Activated T-helper 17 cell treated with anti-CD3 and anti-CD28 coated beads, Interleukin-2, amount 50 U/mL, for 72 hours (primary cell): ENCODE measurements at places on chromosomes 11 and 22. TPM values are rescaled to one million over a fixed set of nuclear protein-coding genes. Genes with fewer than 3 reads are reported as not detected.
A peak's percentile ranks its signal among the peaks of the same experiment; 100 is the strongest.

Gene SYT13
- total RNA-seq = not detected

Gene PPME1
- total RNA-seq = 98.5 TPM

Gene ZP1
- not detected for total RNA-seq

Gene CD248
- not detected for total RNA-seq

- ATAC-seq = no peak
These were observed 11.8 kb downstream of the PTS start for GRCh38 chr11:112238041-112238440.

GRCh38 chr11:59281177-59281576 lies 68.5 kb upstream of the MPEG1 start:
- ATAC-seq = no peak

DNA sequence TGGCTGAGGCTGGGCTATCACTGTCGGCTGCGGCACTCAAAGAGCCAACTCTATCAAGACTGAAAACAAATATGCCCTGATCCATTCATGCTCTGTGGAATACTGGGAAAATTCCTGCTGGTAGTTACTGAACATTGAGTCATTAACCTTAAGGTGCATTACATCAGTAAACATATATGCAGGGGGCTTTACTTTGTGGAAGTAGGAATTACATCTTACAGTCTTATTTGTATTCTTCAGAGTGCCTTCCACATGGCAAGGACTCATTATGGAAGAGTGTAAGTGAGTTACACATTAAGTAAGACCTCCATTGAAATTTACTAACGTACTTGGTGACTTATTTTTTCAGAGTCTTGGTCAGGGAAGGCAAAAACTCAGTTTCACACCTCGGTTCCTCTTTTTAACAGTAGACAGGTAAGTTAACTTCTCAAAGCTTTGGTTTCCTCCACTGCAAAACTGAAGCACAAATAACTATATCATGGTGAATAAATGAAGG lies 4.5 kb downstream of the OR5B21 start:
- ATAC-seq = no peak

GRCh38 chr11:47987310-47987709 lies 7.0 kb downstream of the PTPRJ start:
- ATAC-seq = peak; percentile 25
